ENCODE measurements at places on chromosomes 5 and 9.

- no peak for DNase-seq
Measured at GRCh38 chr5:1652873-1653697, 129.3 kb upstream of the LPCAT1 start.

GRCh38 chr5:180080486-180081280 is 9.1 kb upstream of the RNF130 start:
- no peak for DNase-seq

DNA sequence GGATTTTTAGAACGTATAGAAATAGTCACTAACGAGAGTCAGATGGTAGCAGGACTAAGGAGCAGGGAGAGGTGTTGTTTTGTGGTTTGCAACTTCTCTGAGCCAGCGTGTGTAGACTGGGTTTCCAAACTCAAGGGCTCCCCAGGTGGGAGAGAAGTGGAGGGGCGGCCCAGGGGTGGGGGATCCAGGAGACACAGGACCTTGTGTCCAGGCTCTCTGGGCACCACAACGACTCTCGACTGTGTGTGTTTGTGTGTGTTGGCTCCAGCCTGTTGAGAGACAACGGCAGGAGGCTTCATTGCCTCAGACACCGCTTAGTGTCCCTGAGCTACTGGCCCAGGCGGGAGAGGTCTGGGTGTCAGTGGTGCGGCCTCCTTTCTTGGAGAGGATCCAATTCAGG is 934 bp upstream of the FCN1 start:
- no peak for DNase-seq

GRCh38 chr5:121239951-121240350 is 611.7 kb upstream of the FTMT start:
- no peak for DNase-seq

- no peak for DNase-seq
Measured at GRCh38 chr5:53877243-53877642, 316.8 kb downstream of the NDUFS4 start.

- DNase-seq, result no peak
Measured at GRCh38 chr9:110969971-110970386, 68.3 kb downstream of the LPAR1 start.

- DNase-seq, result no peak
Measured at GRCh38 chr9:40935336-40935735, 193.1 kb downstream of the FOXD4L6 start.

GRCh38 chr9:124014956-124015660 is 3.5 kb downstream of the LHX2 start:
- no peak for DNase-seq

GRCh38 chr5:27810458-27810857 is 772.1 kb upstream of the CDH9 start:
- DNase-seq, result no peak

Data from breast epithelium (tissue), 4 donors.